ENCODE measurements at places on chromosomes 3 and 15.

- DNase-seq = peak; percentile 55
Measured at GRCh38 chr3:124260206-124260915, 268.4 kb upstream of the ROPN1 start.

DNA sequence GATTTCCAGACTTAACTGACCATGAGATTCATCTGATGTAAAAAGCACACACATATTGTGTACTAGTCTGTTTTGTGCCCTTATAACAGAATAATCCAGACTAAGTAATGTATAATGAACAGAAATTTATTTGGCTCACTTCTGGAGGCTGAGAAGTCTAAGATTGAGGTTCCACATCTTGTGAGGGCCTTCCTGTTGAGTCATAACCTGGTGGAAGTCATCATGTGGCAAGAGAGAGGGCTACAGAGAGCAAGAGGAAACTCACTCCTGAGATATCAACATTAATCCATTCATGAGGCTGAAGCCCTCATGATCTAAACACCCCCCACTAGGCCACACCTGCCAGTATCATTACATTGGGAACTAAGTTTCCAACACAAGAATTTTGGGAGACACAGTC lies 977.6 kb downstream of the MCTP2 start:
- DNase-seq = no peak

- DNase-seq = no peak
Measured at GRCh38 chr3:126252373-126252772, 72.0 kb upstream of the ALDH1L1 start.

DNA sequence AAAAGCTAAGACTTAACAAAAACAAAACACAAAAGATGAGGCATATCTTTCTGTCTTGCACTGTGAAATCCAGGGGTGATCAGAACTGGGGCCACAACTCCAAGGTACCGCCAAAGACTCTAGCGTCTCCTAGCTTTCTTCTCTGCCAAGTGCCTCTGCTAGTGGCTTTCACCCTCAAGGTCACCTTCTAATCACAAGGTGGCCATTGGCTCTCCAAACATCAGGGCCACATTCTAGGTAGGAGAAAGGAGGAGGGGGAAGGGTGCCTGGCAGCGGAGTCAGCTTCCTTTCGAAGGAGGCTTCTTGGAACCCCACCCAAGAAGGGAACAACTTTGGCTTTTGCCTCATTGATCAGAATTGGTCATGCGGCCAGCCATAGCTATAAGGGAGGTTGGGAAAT lies 168.8 kb upstream of the SMAD3 start:
- no peak for DNase-seq

GRCh38 chr3:136698361-136698760 lies 53.8 kb downstream of the STAG1 start:
- DNase-seq = no peak

GRCh38 chr3:61686228-61686648 lies 124.9 kb downstream of the PTPRG start:
- DNase-seq = no peak

- DNase-seq = no peak
Measured at GRCh38 chr3:169769287-169770181, at the start of gene ACTRT3. Gene ACTRT3, minus strand, starts transcription at chr3:169769561. Its CDS starts 41 bp downstream, at chr3:169769520.

DNA sequence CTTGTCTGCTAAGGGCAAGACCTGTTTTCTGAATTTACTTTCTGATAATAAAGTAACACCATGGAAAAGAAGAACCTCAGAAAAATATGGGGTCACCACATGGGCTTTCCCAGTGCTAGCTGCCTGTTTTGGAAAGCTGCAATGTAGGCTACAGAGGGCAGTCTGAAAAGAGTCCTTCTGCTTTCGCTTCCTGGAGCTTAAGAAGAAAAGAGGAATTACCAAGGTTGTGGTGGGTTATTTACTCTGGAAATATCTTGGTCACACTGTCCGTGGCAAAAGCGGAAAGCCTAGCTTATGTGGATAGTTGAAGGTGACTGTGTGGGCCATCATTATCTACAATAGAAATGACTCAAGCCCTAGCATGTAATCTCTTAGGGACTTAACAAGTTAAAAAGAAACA lies 31.7 kb upstream of the IP6K2 start:
- DNase-seq = no peak

DNA sequence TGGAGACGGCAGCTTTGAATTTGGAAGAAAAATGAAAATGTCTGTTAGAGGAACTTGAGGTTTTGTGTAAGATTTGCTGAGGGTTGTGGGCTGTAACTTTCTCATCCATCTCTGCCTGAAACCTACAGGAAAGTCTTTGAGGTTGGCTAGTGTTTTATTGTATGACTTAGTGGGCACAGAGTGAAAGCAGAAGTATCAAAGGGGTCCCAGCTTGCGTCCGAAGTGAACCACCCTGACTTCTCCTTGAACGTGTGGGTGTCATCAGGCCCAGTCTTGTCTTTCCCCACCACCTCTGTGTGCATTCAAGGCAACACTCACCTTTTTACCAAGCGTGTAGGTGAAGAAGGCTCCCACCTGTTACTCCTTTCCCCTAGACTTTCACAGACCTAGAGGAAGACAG lies 682.1 kb upstream of the CFAP20DC start:
- DNase-seq = no peak

DNA sequence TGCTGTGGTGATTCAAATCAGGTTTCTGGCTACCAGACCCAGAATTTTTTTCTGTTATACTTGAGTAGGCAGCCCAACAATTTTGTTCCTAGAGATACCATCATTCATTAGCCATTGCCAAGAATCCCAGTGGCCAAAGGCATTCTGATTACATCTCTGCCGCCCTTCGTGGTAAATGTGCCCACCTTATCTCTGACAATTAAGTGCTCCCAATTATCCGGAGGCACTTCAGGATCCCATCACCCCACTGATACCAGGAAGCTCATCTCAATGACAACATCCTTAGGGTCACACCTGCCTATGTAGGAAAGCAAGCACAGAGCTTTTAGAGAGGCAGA lies 43.2 kb upstream of the RPL35A start:
- DNase-seq = no peak

DNA sequence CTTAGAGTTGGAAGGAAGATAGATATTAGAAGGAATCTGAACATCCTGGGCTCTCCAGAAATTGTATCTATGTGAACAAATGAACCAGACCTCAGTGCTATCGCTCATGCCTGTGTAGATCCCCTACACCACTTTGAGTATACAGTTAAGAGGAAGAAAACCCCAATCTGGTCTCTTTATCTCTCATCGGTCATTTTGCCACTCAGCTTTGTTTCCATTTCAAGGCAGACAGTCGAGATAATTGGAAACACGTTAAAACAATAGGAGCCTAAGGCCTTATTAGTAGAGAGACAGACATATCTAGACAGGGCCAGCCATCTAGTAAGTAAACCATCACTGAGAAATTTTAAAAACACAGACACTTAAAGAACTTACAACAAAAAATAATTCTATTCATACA lies 101.6 kb downstream of the MYLK start:
- no peak for DNase-seq

DNA sequence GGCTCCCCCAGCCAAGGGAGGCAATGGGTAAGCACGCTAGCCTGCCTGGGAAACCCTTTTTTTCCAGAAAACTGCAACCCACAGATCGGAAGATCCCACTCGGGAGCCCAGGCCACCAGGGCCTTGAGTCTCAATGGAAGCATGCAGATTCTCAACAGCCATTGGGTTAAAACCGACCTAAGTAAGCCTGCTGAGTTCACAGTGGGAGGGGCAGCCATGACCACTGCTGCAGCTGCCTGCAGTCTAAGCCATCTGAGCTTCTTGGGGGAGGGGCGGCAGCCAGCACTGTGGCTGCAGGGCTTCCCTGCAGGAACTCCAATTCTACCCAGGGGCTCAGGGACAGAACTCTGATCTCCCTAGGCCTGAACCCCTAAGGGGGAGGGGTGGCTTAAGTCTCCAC lies 82.0 kb downstream of the DPPA2 start:
- no peak for DNase-seq

DNA sequence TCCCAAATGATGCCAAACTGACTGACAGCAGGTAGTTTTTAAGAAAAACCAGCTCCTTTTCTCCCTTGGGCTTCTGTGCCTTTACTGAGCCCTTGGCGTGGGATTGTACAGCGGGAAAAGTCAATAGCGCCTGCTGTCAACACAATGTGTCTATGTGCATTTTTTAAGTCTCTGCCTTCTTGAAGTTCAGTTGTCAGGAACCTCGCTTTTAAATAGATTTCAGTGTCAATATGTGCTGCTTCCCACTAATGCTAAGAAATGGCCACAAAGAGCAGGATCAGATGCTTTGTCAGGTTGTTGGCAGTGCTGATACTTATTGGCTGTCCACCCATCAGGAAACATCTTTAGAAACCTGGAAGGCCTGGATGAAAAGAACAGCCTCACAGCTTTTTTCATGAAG lies 424.4 kb downstream of the C3orf38 start:
- no peak for DNase-seq

DNA sequence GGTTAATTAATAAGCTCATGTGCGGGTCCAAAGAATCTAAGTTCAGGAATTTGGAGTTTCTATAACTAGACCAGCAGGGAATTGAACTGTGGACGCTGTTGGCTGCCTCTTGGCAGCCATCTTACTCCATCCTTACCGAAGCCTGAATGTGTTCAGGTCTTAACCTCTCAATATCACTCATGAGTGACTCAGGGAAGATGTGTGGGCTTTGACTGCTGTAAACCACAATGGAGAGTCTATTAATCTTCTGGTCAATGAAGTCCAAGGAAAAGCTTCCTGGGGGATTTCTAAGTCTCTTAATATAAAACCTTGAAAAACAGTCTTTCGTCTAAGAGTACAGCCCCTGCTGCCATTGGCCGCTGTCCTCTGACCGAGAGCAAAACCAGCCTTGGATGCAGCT lies 46.7 kb upstream of the OXTR start:
- no peak for DNase-seq

GRCh38 chr3:11002371-11002807 lies 9.8 kb downstream of the SLC6A1 start:
- DNase-seq = no peak

- no peak for DNase-seq
Measured at GRCh38 chr15:101099183-101099582, 152.7 kb downstream of the CHSY1 start.

DNA sequence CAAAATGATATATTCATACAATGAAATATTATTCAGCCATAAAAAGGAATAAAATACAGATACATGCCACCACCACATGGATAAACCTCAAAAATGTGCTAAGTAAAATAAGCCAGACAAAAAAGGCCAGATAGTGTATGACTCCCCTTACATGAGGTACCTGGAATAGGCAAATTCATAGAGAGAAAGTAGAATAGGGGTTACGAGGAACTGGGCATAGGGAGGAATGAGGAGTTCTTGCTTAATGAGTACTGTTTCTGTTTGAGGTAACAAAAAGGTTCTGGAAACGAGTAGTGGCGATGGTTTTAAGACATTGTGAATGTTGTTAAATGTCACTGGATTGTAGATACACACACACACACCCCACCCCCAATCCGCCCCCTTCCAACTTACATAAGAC lies 8.2 kb downstream of the RAF1 start:
- DNase-seq = no peak

DNA sequence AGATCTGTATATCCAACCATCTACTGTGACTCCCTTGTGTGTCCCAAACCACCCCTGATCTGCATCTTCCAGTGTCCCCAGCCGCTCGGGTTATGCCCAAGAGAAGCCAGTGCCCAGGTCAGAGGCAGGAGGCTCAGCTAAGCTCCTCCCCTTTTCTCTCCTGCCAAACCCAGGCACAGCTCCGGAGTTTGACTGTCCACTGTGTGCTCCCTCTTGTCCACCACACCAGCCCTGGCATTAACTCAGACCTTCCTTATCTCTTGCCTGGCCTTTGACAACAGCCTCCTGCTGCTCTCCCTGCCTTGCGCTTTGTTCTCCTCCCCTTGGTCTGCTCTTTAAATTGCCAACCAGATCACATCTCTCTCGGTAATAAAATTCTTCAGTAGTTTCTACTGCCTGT lies 39.3 kb downstream of the DGKG start:
- DNase-seq = no peak

Measured in AG09309 (cell line).